Stimulated activated CD8-positive, alpha-beta memory T cell treated with anti-CD3 and anti-CD28 coated beads, Interleukin-15, amount 100 ng/mL, for 4 hours (primary cell): ENCODE measurements at places on chromosomes 5 and 9.

- DNase-seq = no peak
These were observed 14.2 kb downstream of the TRAF2 start for GRCh38 chr9:136900556-136900955.

DNA sequence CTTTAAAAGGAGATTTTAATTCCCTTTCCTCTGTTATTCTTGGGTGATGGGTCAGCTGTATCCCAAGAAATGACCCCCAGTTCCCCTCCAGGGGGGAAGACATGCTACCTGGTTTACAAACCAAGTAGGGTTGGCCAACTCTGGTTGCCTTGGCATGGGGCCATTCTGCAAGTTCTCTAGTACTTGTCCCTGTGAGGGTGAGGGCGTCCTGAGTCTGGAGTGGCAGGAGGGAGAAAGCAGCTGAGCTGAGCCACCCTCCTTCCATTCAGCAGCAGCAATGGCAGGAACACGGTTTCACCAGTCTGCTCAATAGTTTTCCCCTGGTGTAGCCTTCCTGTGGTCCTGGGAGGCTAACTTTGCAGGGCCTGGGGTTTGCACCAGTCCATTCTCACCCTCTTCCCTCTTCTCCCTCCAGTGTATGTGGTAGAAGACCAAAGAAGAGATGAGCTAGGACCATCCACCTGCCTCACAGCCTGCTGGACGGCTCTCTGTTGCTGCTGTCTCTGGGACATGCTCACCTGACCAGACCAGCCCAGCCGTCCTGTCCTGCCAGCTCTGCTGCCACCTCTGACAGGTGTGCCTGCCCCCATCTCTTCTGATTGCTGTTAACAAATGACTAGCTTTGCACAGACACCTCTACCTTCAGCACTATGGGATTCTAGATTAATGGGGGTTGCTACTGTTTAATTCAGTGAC lies 59.9 kb downstream of the PFDN1 start:
- DNase-seq = no peak

DNA sequence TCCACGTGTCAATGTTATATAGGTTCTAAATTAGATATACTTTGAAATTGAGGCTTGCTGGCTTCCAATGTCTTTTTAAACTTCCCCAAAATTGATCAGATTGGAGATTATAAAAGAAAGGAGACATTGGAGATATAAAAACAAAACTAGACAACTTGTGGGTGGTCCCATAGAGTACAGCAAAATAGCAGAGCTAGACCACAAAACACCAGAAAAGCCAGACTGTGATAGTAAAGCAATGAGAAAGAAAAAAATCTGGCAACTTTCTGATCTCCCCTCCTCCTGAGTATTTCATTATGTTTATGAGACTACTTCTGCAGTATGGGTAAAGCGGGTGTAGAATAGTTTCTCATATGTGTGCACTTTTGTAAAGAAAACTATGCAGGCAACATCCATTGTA lies 713.8 kb upstream of the MEF2C start:
- DNase-seq = no peak

- DNase-seq = no peak
These were observed 209.6 kb upstream of the TNC start for GRCh38 chr9:115327436-115328122.

DNA sequence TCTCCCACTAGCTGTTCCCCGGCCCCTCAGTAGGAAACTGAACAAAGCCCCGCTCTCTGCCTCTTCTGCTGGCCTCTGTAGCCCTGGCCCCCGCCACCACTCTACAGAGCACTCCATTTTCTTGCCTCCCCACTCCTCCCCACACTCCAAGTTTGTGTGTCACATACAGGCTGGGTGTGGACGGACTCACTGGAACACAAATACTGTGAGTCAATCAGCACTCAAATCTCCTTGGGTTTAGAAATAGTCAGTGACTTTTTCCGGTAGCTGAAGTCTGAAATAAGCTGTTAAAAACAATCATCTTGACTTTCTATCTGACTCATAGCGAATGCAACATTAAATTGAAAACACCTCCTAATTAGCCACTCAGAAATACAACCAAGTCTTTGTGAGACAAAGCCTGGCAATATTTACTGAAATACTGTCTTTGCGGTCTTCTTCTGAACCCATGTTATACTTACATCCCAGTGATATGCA lies 122.5 kb downstream of the LHFPL2 start:
- DNase-seq = no peak

- DNase-seq = no peak
These were observed 5.5 kb upstream of the SET start for GRCh38 chr9:128683340-128684064.

- DNase-seq = no peak
These were observed 17.9 kb upstream of the SV2C start for GRCh38 chr5:76065258-76065657.

- DNase-seq = no peak
These were observed 295.1 kb downstream of the CDK5RAP2 start for GRCh38 chr9:120284821-120285220.

DNA sequence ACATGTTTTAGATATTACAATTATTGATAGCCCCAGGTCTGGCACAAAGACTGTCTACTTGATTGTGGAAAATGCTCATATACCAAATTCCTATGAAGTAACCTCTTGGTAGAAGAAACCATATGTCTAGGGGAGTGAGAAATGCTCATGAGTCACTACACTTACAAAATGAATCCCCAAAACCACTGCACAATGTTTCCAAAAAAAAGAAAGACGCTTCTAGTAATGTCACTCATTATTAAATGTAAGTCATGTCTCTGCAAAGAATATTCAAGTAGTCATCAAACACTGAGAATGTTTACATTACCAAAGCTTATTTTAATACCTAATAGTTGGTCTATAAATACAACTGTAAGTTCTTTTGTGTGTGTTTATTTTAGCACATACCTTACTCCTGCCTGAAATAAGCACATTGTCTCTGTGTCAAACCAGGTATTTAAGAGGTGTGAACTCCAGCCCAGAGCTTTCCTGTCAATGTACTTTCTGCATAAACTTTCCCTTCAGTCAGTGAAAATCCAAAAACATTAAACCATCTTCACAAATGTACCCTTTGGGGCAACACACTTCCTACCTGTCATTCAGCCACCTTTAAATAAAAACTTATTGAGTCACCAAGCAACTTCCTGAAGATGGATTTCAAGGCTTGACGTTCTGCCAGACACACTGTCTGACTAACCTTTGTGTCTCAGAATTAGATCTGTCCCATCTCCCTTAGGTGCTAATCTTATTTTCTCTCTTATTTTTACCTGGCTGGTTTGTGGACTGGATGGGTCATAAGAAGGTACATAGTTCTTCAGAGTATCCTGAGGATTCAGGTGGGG lies 194.0 kb downstream of the NFIB start:
- DNase-seq = no peak

DNA sequence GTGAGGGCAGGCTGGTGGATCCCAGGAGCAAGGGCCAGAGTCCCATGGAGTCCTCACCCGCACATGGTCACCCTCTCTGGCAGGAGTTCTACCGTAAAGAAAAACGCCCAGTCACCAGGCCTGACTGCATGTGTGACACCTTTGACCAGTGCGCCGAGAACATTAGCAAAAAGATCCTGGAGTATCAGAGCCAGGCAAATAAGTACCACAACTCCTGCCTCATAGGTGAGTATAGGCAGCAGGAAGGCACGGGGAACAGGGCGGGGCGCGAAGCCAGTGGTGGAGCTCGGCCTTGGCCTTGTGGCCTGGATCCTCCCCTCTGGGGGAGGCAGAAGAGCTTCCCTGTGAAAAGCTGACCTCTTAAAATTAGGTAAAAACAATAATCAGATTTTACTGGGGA lies 45.4 kb upstream of the TDRD7 start:
- DNase-seq = no peak

DNA sequence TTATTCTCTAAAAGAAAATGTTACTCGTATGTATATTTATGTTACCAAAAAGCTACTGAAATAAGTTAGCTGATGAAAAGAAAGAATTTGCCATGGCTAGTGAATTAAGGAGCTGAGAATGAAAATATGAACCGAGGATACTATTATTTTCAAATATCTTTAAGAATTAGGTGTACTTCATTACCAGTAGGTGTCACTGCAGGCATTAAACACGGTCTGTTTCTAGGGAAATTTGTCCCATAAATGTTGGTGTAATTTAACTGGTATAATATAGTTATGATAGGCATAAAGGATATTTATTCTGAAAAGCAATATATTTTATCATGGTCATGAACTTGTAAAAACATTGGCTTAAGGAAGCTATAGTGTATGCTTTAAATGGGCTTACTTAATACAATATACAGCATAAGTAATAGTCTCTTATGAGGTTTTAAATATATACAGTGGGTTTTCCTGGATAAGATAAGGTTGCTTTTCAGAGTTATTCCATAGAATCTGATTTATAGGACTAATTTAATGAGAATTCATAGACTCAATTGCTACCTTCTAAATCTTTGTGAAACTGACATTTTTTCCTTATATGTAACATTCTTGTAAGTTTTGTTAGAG lies 72.4 kb upstream of the MPDZ start:
- DNase-seq = no peak

DNA sequence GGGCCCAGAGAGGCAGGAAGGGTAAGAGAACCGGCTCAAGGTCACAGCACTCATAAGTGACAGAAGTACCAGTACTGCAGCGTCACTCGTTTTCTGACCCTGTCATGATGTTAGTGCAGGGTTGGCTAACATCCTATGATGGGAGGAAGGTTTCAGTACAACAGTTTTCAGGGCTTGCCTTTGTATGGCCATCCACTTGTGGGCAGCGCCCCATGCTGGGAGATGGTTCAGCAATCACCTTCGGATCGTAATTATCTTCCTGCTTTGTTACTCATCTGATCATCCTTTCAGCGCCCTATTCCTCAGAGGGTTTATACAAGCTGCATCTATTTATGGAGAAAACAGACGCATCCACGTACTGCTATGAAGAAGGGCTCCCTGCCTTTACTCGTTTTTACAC lies 2.4 kb downstream of the MAP1B start:
- no peak for DNase-seq

DNA sequence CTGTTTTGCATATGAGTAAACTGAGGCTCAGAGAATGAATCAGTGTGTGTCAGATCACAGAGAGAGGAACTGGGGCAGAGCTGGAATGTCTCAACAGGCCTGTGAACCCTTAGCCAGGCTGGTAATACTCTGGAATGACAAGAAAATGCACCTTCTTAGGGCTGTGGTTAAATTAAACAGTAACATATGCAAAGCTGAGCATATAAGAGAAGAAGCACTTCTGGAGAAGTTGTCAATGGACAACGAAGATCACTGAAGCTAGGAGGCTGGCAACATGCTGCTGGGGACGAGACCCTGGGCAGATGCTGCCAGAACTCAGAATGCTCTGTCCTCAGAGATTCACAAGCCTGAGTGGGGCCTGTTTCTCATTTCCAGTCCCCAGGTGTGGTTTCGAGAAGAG lies 64.6 kb upstream of the EPB41L4B start:
- DNase-seq = no peak

DNA sequence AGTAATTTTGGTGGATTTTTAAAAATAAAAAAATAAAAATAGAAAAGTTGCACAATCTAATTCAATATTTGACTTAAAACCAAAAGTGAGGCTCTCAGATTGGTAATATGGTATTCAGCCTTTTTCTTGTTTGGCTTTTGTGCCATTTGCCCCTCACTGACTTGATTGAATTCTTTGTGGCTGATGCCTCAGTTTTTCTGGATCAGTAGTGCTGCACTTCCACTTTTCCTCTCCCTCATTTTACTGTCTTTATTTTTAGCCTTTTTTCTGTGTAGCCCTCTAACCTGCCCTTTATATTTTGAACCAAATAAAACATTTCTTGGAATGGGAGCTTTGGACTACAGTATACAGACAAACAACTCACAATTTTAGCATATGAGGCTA lies 3.8 kb upstream of the MSMP start:
- DNase-seq = no peak

GRCh38 chr5:139425497-139425896 lies 13.8 kb downstream of the DNAJC18 start:
- DNase-seq = no peak

GRCh38 chr9:18126831-18127498 lies 347.0 kb upstream of the ADAMTSL1 start:
- DNase-seq = no peak

- DNase-seq = no peak
These were observed 278.7 kb upstream of the KLF4 start for GRCh38 chr9:107768224-107768623.

DNA sequence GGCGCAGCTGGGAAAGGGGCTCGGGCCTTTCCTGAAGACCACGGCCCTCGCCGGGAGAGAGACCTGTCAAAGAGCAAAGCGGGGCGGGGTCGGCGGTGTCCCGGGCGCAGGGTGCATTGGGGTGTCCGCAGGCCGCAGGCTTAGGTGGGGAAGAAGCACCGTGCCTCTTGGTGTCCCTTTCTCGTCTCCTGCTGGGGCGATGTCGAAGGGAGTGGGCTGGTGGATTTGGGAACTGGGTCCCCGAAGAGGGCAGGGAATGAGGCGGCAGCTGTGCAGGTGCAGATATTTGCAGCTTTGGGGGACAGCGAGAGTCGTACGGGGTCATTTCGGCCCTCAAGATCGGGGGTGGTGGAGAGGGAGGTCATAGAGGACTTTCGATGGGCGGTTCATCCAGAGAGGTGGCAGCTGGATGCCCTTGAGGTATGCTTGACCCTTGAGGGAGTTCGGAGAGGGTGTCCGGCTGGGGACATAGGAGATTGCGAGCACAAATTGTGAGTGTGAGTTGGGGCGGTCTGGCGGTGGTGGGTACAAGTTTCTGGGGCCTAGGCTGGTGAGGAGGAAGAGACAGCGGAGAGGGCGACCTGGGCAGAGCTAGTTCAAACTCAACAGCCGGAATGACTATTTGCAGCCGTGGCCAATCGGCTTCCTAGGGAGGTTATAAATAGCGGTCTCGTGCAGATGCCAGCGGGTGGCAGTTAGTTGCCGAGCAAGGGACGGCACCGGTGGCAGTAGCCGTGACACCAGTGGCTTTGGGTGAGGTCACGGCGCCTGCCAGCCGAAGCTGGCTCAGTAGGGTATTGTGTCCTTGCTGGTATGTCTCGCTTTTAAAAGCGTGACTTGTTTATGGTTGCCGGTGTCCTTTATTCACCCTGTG lies 601 bp downstream of the NNT start:
- DNase-seq = peak; percentile 30

DNA sequence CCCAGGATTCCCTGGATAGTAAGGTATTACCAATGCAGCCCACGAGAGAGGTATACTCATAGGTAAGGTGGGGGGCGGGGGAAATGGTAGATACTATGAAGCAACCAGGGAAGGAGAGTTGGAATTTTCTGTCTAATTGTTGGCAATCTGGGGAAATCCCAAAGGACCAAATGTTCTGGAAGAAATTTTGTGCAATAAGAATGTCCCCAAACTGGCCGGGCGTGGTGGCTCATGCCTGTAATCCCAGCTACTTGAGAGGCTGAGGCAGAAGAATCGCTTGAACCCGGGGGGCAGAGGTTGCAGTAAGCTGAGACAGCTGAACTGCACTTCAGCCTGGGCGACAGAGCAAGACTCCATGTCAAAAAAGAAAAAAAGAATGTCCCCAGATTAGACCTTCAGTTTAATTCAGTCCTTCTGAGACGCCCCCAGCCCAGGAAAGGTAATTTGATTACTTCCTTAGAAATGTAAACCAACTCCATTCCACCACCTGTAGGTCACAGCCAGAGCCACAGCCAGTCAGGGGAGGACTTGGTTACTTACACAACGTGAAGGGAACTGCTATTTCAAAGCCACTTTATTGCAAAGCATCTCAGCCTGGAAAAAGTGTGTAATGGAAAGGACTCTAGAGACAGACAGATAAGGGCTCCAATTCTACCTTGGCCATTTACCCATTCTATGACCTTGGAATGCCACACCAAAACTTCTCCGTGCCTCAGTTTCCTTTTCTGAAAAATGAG lies 50.0 kb upstream of the KLF4 start:
- DNase-seq = no peak
